ENCODE measurements at places on chromosomes 4 and X.
A peak's percentile ranks its signal among the peaks of the same experiment; 100 is the strongest.

DNA sequence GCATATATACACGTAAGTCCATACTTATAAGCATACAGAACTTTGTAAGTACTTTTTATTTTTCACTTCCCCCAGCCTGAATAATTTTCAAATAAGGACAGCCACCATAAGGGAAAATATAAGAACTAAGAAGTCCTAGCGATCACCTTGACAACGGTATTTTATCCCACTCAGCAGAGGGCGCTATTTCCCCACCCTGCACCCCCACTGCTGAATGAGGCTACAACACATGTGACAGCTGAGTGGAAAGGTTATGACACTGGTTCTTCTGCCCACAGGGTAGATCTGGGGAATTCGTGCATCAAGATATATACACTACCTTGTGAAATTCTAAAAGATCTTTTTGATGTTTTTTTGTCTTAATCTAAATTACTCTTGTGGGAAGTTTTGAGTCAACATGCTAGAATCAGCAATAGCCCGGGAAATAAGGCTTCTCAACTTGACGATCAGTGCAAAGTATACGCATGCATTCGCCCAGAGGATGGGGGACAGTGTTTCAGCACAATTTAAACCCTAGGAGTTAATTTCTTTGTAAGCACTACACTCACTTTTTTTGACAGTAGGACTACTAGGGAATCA lies 151.5 kb downstream of the CORIN start:
- DNase-seq, result peak; percentile 22

- no peak for DNase-seq
Measured at GRCh38 chr4:125266901-125267604, 47.7 kb upstream of the FAT4 start.

DNA sequence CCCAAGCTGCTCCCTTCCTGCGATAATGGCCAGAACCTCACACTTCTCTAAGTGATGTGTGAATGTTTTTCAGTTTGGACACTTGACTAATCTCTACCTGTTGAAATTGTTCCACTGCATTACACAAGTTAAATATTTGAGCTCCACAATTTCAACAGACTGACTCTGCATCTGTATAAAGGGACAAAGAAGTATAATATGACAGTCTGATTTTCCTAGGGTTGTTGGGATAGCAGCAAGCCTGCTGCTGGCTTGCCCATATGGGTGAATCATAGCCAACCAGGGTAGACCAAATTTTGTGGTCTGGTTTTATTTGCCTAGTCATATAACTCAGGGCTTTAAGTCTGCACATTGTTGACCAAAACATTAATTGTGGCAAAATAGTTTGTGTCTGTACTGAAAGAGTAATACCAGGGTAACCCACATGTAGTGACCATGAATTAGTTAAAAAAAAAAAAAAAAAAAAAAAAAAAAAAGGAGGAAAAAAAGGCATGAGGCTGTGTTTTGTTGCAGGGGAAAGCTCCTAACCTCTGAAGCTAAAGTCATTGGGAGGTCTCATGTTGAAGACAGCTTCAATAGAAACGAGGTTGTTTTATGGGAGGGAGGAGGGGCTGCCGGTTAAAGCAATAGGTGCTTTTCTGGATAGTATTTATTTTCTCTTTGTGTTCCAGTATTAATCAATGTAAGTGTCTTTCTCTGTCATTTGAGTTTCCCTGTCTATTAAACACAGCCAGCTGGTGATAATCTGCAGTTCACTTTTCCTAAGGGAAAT lies 534.2 kb downstream of the RAB28 start:
- no peak for DNase-seq

- no peak for DNase-seq
Measured at GRCh38 chrX:63657821-63658220, 127.2 kb downstream of the ARHGEF9 start.

- no peak for DNase-seq
Measured at GRCh38 chrX:120457766-120458180, 11.3 kb downstream of the LAMP2 start.

DNA sequence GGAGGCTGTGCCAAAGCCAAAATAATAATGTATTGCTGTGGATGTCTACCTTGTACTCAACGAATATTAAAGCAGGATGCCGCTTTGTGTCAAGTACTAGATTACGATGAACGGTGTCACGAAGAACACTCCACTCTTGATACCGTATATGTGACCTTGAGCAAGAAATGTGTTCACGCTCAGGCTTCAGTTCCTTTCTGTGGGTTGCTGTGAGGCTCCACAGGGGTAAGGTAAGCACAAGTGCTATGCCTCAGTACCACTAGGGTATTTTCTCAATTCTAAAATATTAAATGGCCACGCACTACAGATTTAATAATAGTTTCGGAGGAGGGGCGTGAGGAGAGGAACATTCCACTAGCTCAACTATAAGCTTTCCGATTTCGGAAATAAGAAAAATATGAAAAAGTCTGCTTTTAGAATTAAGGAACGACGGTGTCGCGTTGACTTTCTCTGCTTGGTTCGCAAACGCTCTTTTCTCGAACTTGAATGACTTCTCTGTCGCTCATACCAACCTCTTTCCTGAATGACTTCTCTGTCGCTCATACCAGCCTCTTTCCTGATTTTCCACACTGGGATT lies 607 bp upstream of the SCOC start:
- DNase-seq, result no peak

GRCh38 chrX:71109051-71109450 lies 2.3 kb downstream of the IL2RG start:
- no peak for DNase-seq

GRCh38 chr4:184328022-184328736 lies 110.5 kb upstream of the ENPP6 start:
- DNase-seq, result no peak

- no peak for DNase-seq
Measured at GRCh38 chr4:186798951-186799659, 75.4 kb upstream of the FAT1 start.

DNA sequence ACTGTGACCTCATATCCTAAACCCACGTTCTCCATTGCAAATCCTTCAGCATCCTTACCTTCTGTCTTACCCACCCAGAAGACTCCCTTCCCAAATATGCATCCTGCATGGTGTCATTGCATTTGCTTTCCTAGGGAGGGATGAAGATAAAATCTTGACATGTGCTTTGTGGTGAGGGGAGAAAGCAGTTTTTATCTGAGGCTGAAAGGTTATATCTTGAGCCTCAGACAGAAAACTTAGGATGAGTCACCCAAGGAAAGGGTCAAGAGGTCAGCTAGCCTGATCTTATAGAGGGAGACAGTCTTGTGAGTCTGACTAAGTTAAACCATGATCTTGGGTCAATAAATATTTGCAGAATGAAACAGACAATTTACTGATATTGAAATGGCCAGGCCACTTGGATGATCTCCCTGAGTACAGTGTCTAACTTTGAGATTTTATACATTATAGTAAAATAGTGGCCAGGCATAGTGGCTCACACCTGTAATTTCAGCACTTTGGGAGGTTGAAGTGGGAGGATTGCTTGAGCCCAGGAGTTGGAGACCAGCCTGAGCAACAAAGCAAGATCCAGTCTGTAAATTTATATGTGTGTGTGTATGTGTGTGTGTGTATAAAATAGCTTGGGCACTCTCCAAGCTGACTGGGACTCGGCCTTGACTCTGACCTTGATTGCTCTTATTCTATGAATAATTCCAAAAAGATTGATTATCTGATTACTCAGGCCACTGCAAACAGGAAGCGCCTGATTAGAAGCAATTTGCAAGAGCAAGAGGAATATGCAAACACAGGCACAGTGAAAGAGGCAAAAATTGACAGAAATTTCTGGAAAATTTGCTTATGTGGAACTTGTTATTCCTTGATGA lies 15.4 kb upstream of the FAM9C start:
- DNase-seq, result no peak

- DNase-seq, result no peak
Measured at GRCh38 chr4:159606835-159607234, 504.0 kb downstream of the RAPGEF2 start.

DNA sequence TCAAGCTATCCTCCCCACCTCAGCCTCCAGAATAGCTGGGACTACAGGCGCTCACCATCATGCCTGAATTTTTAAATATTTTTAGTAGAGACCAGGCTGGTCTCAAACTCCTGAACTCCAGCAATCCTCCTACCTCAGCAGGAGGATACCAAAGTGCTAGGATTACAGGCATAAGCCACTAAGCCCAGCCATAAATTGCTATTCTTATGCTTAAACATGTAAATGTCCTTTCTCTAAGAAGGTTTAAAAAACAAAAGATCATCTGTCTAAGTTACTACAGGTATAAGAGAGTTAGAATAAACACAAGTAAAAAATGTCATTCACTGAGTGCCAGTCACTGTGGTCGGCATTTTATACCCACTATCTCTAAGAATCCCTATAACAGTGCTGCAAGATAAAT lies 28.3 kb downstream of the PRMT9 start:
- no peak for DNase-seq

- DNase-seq, result no peak
Measured at GRCh38 chrX:140767646-140768045, 58.1 kb downstream of the LINC00632 start.

DNA sequence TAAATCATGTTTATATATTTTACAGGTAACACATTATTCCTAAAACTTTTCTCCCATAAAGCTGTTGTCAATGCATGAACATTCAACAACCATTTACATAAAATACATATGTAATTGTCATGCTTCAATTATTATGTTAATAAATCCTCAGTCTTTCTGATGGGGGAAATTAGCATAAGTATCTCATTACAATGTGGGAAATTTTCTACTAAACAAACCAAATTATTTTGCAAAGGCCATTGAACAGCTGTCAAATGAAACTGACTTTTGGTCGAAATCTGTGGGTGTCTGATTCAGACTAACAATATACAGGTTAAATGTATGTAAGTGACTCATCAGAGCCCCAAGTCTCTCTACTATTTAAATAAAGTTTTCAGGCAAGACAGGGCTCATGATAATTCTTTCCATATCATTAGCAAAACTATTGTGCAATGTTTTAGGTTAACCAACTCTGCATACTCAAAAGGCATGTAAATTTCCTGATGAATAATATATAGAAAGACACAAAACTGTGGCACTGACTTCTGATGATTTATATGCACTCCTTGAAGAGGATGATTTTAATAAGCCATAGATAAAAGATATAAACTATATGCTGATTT lies 795.3 kb upstream of the AADAT start:
- no peak for DNase-seq

- DNase-seq, result no peak
Measured at GRCh38 chr4:174215961-174216680, 67.3 kb downstream of the FBXO8 start.

DNA sequence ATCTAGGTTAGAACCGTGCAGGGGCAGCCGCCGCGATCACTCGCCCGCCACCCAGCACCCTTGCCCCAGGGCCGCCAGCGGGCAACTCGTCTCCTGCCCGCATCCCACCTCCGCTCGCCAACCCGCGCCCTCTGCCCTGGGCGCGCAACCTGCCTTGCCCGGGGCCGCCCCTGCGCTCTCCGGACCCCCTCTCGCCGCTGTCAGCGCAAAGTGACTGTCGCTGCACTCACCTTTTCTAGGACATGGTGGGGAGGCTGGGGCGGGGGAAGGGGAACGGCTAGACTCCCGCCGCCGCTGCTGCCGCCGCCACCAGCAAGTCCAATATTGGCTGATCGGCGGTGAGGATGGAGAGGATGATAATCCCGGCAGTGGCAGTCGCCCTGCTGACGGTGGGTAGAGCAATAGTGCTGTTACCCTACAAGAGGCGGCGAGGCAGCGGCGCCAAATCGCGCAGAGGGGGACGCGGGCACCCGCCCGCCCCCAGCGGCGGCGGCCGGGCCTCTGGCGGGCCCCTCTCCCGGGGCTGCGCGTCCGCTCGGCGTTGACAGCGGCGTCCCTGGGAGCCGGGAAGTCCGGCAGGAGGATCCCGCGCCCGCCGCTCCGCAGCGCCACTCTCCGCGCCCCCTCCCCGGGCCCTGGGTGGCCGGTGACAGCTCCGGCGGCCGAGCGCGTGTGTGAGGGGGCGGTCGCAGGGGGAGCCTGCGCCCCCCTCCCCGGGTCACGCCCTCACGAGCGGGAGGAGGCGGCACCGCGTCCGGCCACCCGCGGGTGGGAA lies 2.3 kb upstream of the NR3C2 start:
- peak; percentile 36 for DNase-seq

DNA sequence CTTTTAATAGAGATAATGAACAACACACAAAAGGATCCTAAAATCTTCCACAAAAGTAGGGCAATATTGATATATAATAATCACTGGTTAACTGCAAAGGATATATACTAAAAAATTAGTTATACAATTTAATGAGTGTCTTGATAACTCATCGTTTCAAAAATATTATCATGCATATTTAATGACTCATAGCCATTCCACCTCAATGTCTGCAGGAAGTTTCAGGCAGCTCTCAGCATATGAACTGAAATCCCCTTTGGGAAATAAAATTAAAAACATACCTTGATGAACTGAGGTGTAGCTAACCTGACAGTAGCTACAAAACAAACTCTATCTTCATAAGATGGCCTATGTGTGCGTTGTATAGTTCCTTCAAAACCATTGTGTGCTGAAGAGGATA lies 62.9 kb downstream of the TMEM165 start:
- DNase-seq, result no peak

GRCh38 chr4:26321373-26322221 lies 783 bp downstream of the RBPJ start:
- no peak for DNase-seq

- DNase-seq, result no peak
Measured at GRCh38 chr4:107742196-107742595, 22.2 kb upstream of the PAPSS1 start.

DNA sequence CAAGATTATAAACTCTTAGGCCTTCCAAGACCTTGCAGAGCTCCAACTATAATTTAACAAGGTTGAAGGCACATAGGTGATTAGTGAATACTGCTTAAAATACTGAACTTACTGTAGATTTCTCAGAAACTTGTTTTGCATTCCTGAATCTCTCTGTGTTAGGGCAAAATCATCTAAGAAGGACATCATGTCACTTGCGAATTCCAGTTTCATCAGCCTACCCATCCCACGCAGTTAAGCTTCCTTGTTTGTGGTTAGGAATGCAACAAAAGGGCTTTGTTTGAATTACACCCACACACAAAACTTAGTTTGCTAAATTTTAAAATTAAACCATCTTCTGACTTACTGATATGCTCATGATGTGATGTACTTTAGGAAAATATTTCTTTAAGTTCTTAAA lies 174.0 kb downstream of the SOWAHB start:
- no peak for DNase-seq
